NCI-H226 (cell line): ENCODE measurements at places on chromosomes 11 and 22.
A peak's percentile ranks its signal among the peaks of the same experiment; 100 is the strongest.

- no peak for DNase-seq
Measured at GRCh38 chr11:117197516-117198456, 1.4 kb upstream of the TAGLN start.

DNA sequence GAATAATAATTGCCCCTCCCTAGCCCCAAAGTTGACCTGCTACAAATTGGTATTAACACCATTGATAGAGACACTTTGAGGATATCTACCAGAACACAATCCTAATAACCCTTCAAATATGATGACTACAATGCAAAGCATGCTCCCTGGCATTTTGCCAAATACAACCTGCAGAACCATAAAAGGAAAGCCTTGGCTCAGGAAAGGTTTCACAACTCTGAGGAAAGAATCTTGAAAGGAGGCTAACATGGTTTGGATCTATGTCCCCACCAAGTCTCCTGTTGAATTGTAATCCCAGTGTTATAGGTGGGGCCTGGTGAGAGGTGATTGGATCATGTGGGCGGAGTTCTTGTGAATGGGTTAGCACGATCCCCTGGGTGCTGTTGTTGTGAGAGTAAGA is 140.4 kb upstream of the ARHGAP42 start:
- peak; percentile 77 for DNase-seq

DNA sequence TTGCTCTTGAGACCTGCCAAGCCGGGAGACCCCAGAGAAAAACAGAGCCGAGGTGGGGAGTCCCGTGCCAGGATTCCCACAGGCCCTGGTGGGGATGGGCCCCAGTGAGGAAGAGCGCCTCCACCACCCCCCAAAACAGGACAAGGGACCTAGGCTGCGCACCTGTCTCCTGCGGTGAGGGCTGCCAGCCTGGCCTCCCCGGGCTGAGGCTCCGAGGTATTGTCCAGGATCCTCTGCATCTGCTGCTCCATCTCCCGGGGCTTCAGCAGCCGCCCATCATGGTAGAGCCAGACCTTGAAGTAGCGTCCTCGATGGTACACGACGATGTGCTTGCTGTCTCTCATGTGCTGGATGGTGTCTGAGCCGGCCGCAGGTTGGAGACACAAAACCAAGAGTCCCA is 33.3 kb upstream of the TESMIN start:
- no peak for DNase-seq

- DNase-seq, result no peak
Measured at GRCh38 chr11:120771551-120772060, 252.3 kb upstream of the TBCEL start.

DNA sequence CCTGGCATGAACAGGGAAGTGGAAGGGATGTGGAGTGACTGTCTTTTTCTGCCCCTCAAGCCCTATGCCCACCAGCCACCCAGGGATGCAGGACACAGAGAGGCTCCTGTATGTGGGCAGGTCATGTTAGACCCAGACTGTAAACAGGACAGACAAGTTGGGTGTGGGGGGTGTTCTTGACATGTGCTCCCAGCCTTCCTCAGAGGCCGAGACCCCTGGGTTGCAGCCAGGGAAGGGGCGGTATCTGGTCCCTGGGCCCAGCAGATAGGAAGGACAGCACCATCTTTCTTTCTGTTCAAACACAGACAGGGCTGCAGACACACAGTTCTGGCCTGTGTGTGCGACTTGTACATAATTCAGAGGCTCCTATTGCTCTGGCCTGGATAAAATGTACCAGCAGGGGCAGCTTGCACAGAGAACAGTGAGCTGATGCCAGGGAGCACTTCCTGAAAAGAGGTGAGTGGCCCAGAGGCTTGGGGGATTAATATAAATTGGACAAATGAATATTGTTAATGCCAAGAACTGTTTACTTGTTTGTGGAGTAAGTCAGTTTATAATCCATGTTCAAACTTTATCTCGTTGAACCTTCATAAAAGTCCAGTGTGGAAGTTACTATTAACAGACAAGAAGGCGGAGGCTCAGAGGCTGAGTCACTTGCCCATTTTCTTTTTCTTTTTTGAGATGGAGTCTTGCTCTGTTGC is 16.6 kb downstream of the GDPD5 start:
- no peak for DNase-seq
